Type B pancreatic cell (in vitro differentiated cells): ENCODE measurements at places on chromosomes 7 and 10. TPM values are rescaled to one million over a fixed set of nuclear protein-coding genes. Genes with fewer than 3 reads are reported as not detected.

The HTR5A gene
- not detected in 2 replicates for total RNA-seq

The PCGF6 gene
- total RNA-seq, result 9.0 and 14.5 TPM in 2 replicates

The FZD8 gene
- total RNA-seq, result 3.7 and 7.5 TPM in 2 replicates

The MKX gene
- 0.29 and 0.36 TPM in 2 replicates for total RNA-seq

The AEBP1 gene
- 5.0 and 64.1 TPM in 2 replicates for total RNA-seq

The ADAM8 gene
- 6.2 and 7.1 TPM in 2 replicates for total RNA-seq

The HIPK2 gene
- total RNA-seq, result 84.7 and 89.1 TPM in 2 replicates

The CSTF2T gene
- 23.6 and 31.6 TPM in 2 replicates for total RNA-seq

The GPRIN2 gene
- total RNA-seq, result 4.4 and 7.0 TPM in 2 replicates

The ZYX gene
- total RNA-seq, result 73.2 and 107 TPM in 2 replicates

The GNAT3 gene
- total RNA-seq, result 0.70 and 0.81 TPM in 2 replicates

The ANXA8 gene
- total RNA-seq, result 0.94 and 2.0 TPM in 2 replicates

The LHFPL3 gene
- 0.31 TPM in 1 of 2 replicates, not detected in the other for total RNA-seq

The SPDYE8 gene
- not detected in 2 replicates for total RNA-seq

The SRGN gene
- total RNA-seq, result not detected in 2 replicates

The CCZ1B gene
- 49.5 and 70.0 TPM in 2 replicates for total RNA-seq

GRCh38 chr7:110326966-110327365 is 764.0 kb upstream of the LRRN3 start:
- no peak overlapping the region for H3K4me3 ChIP-seq
- no peak overlapping the region for H3K27ac ChIP-seq
- no peaks in the 10 kb centered on the region for H3K4me1 ChIP-seq
- no peak for DNase-seq
- no peaks in the 10 kb centered on the region for H3K36me3 ChIP-seq

GRCh38 chr10:38605153-38605661 is 511.1 kb downstream of the ZNF37A start:
- no peak for DNase-seq
- H3K27me3 ChIP-seq, result no peaks in the 10 kb centered on the region
- H3K36me3 ChIP-seq, result no peaks in the 10 kb centered on the region
- no peaks in the 10 kb centered on the region for H3K4me1 ChIP-seq

DNA sequence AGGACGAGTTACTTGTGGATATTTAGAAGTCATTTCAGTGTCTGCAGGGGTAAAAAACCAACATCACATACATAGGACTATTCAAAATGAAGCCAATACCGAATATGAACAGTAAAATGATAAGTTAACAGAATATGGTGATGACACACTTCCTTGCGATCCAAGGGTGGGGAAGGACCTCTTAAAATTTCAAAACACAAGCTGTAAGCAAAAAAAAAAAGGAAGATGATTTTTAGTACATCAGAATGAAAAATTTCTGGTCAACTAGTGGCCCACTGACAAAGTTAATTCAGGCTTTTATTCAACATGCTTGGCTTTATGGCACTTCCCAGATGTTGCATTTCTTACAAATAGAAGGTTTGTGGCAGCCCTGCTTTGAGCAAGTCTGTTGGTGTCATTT is 19.0 kb upstream of the GALNTL5 start:
- H3K4me1 ChIP-seq, result peaks cover 8% of the 10 kb centered on the region
- H3K27me3 ChIP-seq, result peaks cover 9% of the 10 kb centered on the region
- H3K27ac ChIP-seq, result no peak overlapping the region

DNA sequence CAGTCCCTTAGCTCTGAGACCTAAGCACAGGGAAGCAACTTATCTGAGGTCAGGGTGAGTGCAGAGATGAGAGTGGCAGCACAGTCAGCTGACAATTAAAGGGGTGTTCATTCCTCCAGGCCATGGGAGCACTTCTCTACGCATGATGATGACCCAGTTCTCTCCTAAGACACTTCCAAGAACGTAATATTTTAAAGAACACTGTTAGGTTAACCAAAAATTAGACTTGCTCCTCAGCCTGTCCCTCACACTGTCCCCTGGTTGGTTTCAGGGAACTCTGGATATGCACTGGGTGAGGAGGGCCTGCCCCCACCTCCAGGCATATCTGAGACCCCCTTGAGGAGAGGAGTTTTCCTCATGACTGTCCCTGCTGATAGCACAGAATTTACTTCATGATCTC is 767.5 kb downstream of the GRID1 start:
- peaks cover 6% of the 10 kb centered on the region for H3K27me3 ChIP-seq
- no peaks in the 10 kb centered on the region for H3K36me3 ChIP-seq
- no peak overlapping the region for H3K4me3 ChIP-seq
- no peak overlapping the region for H3K27ac ChIP-seq

DNA sequence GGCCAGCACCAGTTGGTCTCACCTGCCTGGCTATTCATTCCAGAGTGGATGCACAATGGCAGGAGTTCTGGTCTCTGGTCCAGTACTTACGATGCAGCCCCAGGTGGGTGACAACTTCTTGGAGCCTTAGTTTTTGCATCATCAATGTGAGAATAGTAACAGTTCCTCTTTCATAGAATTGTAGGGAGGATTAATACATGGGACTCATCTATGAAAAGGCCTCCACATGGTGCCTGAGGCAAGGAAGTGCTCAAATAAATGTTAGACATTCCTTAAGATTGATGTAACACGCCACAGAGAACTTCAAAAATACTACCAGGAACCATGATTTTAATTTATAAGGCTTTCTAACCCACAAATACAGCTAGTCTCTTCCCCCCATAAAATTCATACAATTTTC is 120.1 kb upstream of the CHST15 start:
- no peaks in the 10 kb centered on the region for H3K36me3 ChIP-seq
- no peak overlapping the region for H3K27ac ChIP-seq
- peaks cover 11% of the 10 kb centered on the region for H3K4me1 ChIP-seq
- no peak for DNase-seq
- H3K4me3 ChIP-seq, result no peak overlapping the region

GRCh38 chr10:52318822-52319464 is 4.9 kb downstream of the DKK1 start:
- no peaks in the 10 kb centered on the region for H3K36me3 ChIP-seq

- H3K27me3 ChIP-seq, result peaks cover 45% of the 10 kb centered on the region
- H3K4me1 ChIP-seq, result peaks cover 10% of the 10 kb centered on the region
- H3K27ac ChIP-seq, result no peak overlapping the region
These were observed 114.6 kb upstream of the SFMBT2 start for GRCh38 chr10:7525314-7526016.

GRCh38 chr7:77822269-77822668 is 23.7 kb downstream of the PHTF2 start:
- DNase-seq, result no peak
- no peaks in the 10 kb centered on the region for H3K27me3 ChIP-seq
- no peak overlapping the region for H3K4me3 ChIP-seq
- H3K27ac ChIP-seq, result no peak overlapping the region
- H3K4me1 ChIP-seq, result no peaks in the 10 kb centered on the region

GRCh38 chr10:22609251-22609650 is 105.1 kb downstream of the PIP4K2A start:
- H3K4me3 ChIP-seq, result no peak overlapping the region
- H3K36me3 ChIP-seq, result peaks cover 41% of the 10 kb centered on the region
- no peak overlapping the region for H3K27ac ChIP-seq
- peaks cover 23% of the 10 kb centered on the region for H3K4me1 ChIP-seq

GRCh38 chr10:51532044-51532443 is 167.4 kb downstream of the CSTF2T start:
- no peak overlapping the region for H3K27ac ChIP-seq
- H3K27me3 ChIP-seq, result no peaks in the 10 kb centered on the region
- DNase-seq, result no peak
- no peaks in the 10 kb centered on the region for H3K36me3 ChIP-seq
- no peak overlapping the region for H3K4me3 ChIP-seq

DNA sequence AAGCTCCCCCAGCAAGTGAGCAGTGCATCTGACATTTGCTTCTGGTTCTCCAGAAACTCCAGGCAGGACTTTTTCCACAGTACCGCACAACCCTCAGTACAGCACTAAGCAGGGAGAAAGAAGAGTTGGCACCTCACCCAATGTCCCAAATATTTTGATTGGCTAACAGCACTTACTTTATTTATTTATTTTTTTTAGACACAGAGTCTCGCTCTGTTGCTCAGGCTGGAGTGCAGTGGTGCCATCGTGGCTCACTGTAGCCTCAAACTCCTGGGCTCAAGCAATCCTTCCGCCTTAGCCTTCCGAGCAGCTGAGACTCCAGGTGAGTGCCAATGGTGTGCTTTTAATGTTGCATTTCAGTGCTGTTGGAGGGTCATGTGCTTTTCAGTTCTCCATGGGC is 200.3 kb upstream of the ZMIZ1 start:
- no peaks in the 10 kb centered on the region for H3K36me3 ChIP-seq
- H3K27ac ChIP-seq, result no peak overlapping the region
- DNase-seq, result peak; percentile 15
- peaks cover 3% of the 10 kb centered on the region for H3K27me3 ChIP-seq
- peaks cover 11% of the 10 kb centered on the region for H3K4me1 ChIP-seq
- no peak overlapping the region for H3K4me3 ChIP-seq

GRCh38 chr7:20172736-20173334 is 44.3 kb downstream of the MACC1 start:
- no peak for DNase-seq
- H3K4me1 ChIP-seq, result no peaks in the 10 kb centered on the region
- H3K4me3 ChIP-seq, result no peak overlapping the region
- H3K27me3 ChIP-seq, result no peaks in the 10 kb centered on the region
- H3K27ac ChIP-seq, result no peak overlapping the region

GRCh38 chr10:86224354-86225102 is 142.1 kb downstream of the GRID1 start:
- peaks cover 6% of the 10 kb centered on the region for H3K27me3 ChIP-seq
- no peak for DNase-seq
- peaks cover 5% of the 10 kb centered on the region for H3K4me1 ChIP-seq

DNA sequence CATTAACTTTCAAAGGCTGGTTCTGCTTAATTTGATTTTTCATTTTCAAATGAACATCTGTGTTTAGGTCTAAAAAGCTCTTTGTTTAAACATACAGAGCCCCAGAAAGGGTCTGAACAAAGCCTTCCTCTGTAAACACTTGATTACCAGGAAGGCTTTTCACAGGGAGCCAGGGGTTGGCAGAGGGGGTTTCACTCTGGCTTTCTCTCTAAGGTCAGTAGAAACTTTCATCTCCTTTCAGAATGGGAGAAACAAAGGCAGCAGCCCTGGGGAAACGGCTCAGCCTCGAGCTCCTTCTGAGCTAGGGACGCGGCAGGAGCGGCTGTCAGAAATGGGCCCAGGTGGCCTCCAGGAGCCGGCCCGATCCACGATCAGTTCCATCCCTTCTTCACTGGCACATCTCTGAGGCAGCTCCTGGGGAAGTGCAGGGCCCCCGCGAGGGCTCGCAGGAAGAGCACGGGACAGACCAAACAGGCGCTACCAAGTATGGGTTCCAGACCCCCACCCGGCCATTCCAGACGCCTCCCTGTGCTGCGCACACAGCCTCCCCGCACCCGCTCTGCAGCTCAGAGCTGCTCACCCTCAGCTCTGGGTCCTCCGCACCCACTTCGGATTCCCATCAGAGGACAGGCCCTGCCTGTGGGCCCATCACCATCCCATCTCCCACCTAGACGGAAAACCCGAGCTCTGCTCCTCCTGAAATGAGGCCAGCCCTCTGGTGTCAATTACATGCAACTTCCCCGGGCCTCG is 124.1 kb downstream of the MAD1L1 start:
- peak overlapping the region; percentile 79 for H3K27ac ChIP-seq
- peaks cover 6% of the 10 kb centered on the region for H3K36me3 ChIP-seq
